Right atrium auricular region (tissue), 2 donors: ENCODE measurements at places on chromosomes 7 and 10.

GRCh38 chr7:20741801-20742200 lies 44.9 kb downstream of the SP8 start:
- no peak for DNase-seq
- no peak overlapping the region for H3K4me3 ChIP-seq
- no peaks in the 10 kb centered on the region for H3K4me1 ChIP-seq
- no peak overlapping the region for H3K27ac ChIP-seq

GRCh38 chr7:100266576-100267354 lies 40.7 kb upstream of the SPDYE3 start:
- no peak overlapping the region for H3K4me3 ChIP-seq
- no peaks in the 10 kb centered on the region for H3K4me1 ChIP-seq
- DNase-seq: no peak
- H3K27ac ChIP-seq: no peak overlapping the region
- H3K36me3 ChIP-seq: no peaks in the 10 kb centered on the region

DNA sequence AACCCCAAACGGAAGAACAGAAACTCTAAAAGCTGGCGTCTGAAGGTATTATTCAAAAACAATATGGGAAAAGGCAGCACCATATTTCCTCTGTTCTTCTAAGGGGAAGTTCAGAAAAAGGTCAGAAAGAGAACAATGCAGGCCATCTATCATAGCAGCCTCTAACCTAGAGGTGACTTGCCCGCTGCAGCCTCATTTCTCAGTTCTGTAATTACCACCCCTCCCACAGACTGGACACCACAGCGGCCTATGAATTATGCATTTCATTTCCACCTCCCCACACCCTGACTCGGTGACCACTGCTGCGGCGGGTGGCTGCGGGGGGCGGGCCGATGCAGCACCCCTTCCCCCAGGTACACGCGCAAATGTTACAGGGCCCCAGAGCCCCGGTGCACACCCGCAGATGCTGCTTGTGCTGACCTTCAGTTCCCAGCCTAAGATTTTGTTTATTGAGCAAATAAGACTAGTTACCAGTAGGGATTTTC lies 125.5 kb downstream of the CLEC2L start:
- no peak overlapping the region for H3K4me3 ChIP-seq
- H3K36me3 ChIP-seq: peaks cover 4% of the 10 kb centered on the region

GRCh38 chr7:35253710-35254495 lies at the start of gene TBX20:
Gene TBX20 (minus strand): TSS chr7:35254100. CDS start chr7:35253620, 480 bp downstream.
- H3K4me1 ChIP-seq: no peaks in the 10 kb centered on the region
- peak; percentile 86 for DNase-seq
- H3K36me3 ChIP-seq: peaks cover 6% of the 10 kb centered on the region
- H3K27ac ChIP-seq: peak within 1 kb of the TSS; percentile 91

DNA sequence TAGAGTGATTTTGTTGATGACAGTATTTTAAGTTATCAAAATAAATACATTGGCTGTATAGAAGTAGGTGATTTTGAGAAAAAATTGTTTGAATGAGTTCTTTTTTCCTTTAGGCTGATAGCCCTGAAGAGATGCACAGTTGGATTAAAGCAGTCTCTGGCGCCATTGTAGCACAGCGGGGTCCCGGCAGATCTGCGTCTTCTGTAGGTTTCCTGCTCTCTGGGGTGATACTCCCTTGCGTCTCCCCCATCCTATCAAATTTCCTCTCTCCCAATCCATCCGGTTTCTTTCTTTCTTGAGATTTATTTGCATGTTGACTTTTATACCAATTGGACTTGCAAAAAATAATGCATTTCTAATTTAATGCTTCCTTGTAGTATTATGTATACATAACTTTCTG lies 27.6 kb upstream of the ARMS2 start:
- no peak overlapping the region for H3K27ac ChIP-seq
- no peak for DNase-seq
- H3K27me3 ChIP-seq: no peaks in the 10 kb centered on the region
- no peak overlapping the region for H3K4me3 ChIP-seq
- peaks cover 40% of the 10 kb centered on the region for H3K36me3 ChIP-seq

DNA sequence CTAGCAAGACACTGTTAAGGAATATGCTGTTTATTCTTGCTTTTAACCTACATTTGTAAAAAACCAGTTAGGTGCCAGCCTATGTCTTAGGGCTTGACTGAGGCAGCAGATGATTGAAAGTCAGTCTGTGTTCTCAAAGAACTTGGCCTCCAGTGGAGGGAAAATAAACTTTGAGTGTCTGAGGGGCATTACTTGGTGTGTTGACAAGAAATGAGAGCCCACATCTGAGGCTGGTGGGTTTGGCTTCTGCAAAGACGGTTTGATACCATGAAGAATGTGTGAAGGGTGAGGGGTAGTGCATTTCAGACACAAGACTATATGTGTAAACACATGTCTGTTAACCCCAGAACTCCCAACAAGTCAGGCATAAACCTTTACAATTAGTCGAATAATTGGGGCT lies 28.5 kb downstream of the CCSER2 start:
- no peak overlapping the region for H3K4me3 ChIP-seq
- DNase-seq: no peak
- no peaks in the 10 kb centered on the region for H3K27me3 ChIP-seq
- H3K36me3 ChIP-seq: no peaks in the 10 kb centered on the region
- no peak overlapping the region for H3K27ac ChIP-seq

DNA sequence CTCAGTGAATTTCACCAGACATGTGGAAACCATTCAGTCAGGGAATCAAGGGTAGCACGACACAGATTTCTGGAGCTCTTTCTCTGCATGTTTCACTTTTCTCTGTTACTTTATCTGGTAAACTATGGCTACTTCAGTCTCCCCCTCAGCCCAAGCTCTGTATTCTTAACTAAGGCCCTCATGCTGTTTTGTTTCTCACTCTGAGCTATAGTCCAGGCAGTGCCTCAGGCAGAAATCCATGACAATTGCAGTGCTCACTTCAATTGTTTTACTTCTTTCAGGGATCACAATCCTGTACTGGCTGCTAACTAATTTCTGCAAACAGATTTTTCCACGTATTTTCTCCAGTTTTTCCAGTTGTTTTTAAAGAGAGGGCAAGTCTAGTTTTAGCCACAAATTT lies 1599.9 kb upstream of the LRRTM3 start:
- H3K36me3 ChIP-seq: no peaks in the 10 kb centered on the region
- DNase-seq: no peak
- H3K27ac ChIP-seq: no peak overlapping the region
